ENCODE measurements at places on chromosomes 5 and 9.

GRCh38 chr5:143354025-143354424, 49.5 kb downstream of the NR3C1 start:
- DNase-seq = no peak

- DNase-seq = no peak
Measured at GRCh38 chr9:116243708-116244107, 90.1 kb downstream of the PAPPA start.

DNA sequence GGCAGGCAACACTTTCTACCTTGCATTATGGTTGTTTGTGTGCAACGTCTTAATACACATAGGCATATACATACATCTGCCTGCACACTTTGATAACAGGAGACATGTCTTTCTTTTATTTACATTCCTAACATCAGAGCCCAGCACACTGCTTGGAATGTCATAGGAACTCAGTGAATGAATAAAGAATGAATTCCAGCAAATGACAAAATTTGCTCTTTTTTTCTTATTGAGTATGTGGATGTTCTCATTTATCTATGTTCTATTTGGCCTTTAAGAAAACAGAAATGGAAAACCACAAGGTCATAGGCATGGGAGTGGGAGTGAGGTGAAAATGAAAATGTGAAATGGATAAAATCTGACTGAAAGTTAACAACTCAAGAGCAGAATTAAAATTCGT, 36.3 kb upstream of the PALM2AKAP2 start:
- no peak for DNase-seq

- DNase-seq = no peak
Measured at GRCh38 chr5:88287302-88287701, 18.7 kb upstream of the TMEM161B start.

DNA sequence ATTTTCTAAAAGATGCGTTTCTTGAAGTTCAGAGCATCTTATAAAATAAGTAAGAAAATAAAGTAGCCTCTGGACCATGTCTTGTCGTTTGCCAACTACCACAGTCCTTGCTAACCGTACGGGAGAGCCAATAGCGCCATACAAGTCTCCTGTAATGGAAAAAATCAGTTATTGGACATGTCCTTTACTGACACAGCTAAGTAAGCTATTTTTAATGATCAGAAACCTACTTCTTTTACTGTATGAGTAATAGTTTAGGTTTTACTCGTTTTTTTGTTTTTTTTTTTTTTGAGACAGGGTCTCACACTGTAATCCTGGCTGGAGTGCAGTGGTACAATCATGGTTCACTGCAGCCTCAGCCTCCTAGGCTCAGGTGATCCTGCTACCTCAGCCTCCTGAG, 37.7 kb upstream of the RAPGEF6 start:
- DNase-seq = no peak

GRCh38 chr5:9042241-9042640, 503.6 kb downstream of the SEMA5A start:
- no peak for DNase-seq

DNA sequence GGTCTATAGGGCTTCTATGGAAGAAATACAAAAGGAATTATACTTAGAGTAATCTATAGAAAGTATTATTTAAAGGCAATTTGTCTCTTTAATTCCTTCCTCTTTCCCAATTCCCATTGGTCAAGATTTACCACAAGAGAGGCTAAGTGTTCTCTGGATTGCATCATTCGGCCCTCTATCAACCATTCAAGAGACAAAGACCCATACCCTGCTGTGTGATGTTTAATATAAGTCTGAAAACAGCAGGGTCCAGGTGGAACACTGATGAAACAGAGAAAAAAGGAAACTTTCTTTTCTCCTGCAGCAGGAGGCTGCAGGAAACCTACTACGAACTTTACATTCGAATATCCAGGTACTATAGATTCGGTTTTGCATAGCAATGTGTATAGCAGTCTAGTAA, 323.4 kb downstream of the CHSY3 start:
- DNase-seq = no peak

DNA sequence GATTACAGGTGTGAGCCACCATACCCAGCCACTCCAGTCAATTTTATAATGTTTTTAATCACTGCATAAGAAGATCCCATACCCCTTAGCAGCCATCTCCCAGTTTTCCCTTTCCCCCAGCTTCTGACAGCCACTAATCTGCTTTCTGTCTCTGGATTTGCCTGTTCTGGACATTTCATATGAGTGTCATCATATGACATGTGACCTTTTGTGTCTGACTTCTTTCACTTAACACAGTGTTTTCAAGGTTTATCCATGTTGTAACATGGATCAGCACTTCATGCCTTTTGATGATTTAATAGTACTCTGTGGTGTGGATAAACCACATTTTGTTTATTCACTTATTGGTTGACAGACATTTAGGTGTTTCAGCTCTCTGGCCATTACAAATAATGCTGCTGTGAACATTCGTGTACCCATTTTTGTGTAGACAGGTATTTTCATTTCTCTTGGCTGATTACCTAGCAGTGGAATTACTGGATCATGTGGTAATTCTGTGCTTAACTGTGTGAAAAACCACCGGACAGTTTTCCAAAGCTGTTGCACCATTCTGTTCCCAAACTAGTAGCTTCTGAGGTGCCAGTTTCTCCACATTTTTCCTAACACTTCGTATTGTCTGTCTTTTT, 8.6 kb downstream of the SUSD3 start:
- no peak for DNase-seq

DNA sequence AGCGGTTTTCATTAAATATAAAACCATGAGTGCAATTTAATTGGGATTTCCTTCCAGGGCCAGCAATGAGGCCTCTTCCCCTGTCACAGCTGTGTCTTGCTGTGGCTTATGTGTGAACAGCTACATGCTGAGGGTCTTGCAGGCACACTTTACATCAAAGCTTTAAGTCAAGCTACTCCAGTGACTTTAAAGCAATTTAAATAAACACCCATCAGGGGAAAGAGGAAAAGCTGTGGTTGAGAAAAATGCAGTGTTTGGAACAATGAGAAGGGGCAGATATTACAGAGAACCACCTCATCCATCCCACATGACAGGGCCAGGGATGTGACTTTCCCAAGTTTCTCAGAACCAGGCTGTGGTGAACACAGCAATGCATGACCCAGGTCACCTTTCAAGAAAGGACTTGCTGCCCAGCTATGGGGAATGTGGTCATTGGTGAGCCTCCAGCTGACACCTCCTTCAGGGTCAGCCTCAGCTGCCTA, 115.9 kb upstream of the LPAR1 start:
- no peak for DNase-seq

DNA sequence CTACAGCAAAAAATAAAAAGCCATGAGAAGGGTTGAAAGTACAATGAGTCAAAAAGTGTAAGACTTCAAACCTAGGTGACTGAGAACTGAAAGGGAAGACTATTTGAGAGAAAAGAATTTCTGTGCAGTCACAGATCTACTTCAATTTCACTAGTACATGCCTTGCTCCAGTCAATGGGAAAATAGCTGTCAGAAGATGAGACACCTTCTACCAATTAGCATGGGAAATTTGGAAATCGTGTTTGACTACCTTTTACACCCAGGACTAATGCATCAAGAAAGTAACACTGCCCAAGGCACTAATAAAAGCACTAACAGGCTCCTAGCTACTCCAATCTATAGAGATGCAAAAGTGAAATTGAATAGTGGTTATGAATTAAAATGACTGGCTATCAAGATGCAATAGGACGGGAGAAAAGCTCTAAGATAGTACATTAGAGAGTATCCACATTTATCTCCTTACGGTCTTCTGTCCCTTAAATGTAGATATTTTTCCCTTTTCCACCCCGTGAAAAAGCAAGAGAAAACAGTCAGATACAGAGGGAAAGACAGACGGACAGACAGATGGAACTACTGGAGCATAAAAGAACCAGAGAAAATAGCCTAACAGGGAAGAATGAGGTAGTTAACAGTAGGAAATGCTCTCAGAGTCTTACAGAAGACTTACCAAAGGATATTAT, 15.2 kb downstream of the ERP44 start:
- no peak for DNase-seq

DNA sequence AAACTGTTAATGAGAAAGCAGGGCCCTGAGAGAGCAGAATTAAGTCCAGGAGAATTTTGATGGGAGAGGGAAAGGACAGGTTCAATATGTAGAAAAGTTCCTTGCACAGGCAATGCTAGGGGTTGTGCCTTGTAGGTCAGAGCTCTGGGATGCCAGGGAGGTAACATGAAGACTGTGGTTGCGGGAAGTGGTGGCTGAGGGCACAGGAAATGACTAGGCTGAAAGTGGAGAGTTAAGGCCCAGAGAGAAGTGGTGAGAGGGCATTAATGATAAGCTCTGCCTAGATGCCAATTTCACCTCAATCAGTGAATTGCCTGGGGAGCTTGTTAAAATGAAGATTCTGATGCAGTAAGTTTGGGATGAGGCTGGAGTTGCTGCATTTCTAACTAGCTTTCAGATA, 31.5 kb upstream of the PPP3R2 start:
- no peak for DNase-seq

DNA sequence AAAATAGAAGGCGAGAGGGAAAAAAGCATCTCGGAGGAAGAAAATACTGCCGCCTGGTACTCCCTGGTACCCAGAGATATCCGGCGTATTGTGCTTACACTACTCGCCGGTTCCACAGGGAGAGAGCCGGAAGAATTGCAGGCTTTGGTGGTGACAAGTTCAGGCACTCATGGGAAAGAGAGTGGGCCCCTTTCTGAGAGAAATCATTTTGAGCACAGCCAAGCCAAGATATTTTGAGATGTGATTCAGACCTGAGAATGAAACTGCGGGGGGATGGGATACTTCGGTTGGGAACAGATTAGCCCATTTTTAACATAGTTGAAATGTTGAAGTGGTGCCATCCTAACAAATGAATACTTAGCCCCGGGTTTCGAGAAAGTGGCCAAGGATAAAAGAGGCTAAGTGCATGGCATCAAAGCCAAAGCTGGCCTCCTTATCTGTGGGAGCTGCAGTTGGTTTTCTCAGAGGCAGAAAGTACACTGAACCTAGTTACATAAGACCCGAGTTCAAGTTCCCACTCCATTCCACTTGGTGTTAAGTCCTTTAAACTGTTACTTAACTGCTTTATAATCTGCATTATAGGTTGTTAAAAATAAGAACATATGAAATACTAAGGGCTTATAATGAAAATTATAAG, 62.7 kb downstream of the SLC1A3 start:
- no peak for DNase-seq

GRCh38 chr5:19555436-19555835, 432.6 kb downstream of the CDH18 start:
- no peak for DNase-seq

DNA sequence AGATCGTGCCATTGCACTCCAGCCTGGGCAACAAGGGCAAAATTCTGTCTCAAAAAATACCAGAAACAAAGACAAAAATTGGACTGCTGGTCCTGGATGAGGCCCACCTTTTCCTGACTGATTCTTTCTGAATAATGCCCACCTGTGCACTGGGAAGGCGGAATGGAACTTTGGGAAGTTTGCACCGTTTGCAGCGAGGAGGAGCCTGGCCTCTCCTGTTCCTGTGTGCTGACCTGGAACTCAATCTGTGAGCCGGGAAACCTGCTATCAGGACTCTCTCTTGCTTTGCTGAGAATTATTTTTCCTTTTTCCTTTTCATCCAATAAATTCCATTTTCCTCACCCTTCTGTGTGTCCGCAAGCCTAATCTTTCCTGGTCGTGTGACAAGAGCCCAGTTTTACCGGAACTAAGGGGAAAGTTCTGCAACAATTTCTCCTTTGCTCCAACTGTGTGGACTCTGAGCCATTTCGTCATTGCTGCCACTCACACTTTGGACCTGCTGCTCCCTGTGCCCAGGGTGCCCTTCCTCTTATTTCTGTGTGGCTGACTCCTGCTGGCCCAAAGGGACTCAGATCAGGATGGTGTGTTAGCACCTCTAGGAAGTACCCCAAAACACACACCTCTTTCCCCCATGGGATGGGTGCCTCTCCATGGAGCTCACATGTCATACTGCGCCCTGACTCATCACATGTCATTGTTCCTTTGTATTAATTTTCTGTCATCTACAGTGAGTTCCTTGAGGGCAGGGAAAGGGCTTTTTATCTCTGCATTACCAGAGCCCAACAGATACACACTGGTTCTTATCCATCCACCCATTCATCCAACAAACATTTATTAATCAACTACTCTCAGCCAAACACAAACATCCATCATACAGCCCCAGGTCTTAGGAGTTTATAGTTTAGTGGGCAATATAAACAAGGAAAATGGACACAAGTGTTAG, 4.7 kb upstream of the GLRX start:
- DNase-seq = no peak

DNA sequence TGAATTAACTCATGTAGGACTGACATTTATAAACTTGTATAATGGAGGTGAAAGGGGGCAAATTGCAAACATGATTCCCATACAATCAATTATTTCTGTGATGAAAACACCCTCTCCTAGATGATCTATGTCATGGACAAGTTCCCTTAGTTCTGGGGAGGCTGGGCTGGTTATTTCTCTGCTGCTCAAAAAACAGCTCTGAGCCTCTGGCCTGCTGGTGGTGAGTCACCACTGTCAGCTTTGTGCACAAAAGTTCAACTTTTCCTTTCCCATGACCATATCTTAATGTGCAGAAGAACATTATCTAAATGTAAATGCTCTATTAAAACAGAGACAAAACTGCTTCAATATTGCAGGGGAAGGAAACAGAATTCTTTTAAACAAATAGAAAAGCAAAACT, 85.0 kb downstream of the HMHB1 start:
- DNase-seq = no peak

DNA sequence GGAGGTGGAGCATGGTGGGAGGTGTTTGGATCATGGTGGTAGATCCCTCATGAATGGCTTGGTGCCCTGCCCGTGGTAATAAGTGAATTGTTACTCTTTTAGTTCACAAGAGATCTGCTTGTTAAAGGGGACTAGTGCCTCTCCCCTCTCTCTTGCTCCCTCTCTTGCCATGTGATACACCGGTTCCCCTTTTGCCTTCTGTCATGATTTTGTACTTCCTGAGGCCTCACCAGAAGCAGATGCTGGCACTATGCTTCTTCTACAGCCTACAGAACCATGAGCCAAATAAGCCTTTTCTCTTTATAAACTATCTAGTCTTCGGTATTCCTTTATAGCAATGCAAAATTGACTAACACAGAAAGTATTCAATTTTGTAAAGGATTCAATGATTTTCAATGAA, 817.1 kb downstream of the TLR4 start:
- DNase-seq = no peak

- no peak for DNase-seq
Measured at GRCh38 chr5:141017943-141018342, 33.2 kb upstream of the PCDHB1 start.

DNA sequence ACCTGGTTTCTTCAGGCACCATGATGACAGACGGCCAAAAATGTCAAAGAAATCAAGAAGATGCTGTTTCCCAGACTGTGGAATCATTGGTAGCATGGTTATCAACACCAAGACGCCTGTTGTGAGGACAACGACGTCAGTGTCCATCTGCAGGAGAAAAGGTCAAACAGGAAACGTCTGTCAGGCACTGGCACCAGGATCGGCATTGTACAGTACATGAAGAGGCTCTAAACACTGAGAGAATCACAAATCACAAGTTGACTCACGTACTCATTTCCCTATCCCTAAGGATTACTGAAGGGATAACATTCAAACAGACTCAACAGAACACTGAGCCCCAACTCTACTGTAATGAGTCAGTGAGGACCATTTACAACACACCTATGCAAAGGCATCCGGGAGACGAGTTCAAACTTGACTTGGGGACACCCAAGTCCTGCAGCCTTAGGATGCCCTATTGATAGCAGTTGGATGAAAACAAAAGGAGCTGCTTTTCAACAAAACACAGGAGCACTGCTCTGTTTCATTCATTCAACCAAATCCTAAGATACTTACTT, 21.0 kb downstream of the TSC1 start:
- no peak for DNase-seq

- no peak for DNase-seq
Measured at GRCh38 chr9:106590759-106591505, 272.0 kb upstream of the ZNF462 start.
